Hair follicular keratinocyte (primary cell): ENCODE measurements at places on chromosomes 5 and 9. TPM values are rescaled to one million over a fixed set of nuclear protein-coding genes. Genes with fewer than 3 reads are reported as not detected.

The GSN gene
- 106 and 270 TPM in 2 replicates for total RNA-seq

The PRR16 gene
- total RNA-seq: 0.39 and 0.42 TPM in 2 replicates

The PRDM9 gene
- not detected in 2 replicates for total RNA-seq

The NR5A1 gene
- not detected in 2 replicates for total RNA-seq

The PNPLA7 gene
- 0.11 and 0.31 TPM in 2 replicates for total RNA-seq

The PCDHGB1 gene
- 0.23 and 0.38 TPM in 2 replicates for total RNA-seq

The NSG2 gene
- total RNA-seq: not detected in 2 replicates

The WDR38 gene
- not detected in 2 replicates for total RNA-seq

The ANKRD34B gene
- total RNA-seq: not detected in 2 replicates

The PCDHA10 gene
- total RNA-seq: not detected in 2 replicates

The ANKDD1B gene
- not detected in 2 replicates for total RNA-seq
